ENCODE measurements at places on chromosomes 12 and 14. TPM values are rescaled to one million over a fixed set of nuclear protein-coding genes. Genes with fewer than 3 reads are reported as not detected.

The GLT8D2 gene
- 1.6 TPM for total RNA-seq

The GALNT8 gene
- total RNA-seq: 21.6 TPM

The CCDC197 gene
- total RNA-seq: not detected

The PTPRB gene
- 17.3 TPM for total RNA-seq

The MYBPC1 gene
- 0.89 TPM for total RNA-seq

The INSM2 gene
- not detected for total RNA-seq

- H3K4me3 ChIP-seq: no peak overlapping the region
- H3K27ac ChIP-seq: no peak overlapping the region
- no peak for DNase-seq
These were observed 21.1 kb downstream of the CHFR start for GRCh38 chr12:132866251-132866828.

DNA sequence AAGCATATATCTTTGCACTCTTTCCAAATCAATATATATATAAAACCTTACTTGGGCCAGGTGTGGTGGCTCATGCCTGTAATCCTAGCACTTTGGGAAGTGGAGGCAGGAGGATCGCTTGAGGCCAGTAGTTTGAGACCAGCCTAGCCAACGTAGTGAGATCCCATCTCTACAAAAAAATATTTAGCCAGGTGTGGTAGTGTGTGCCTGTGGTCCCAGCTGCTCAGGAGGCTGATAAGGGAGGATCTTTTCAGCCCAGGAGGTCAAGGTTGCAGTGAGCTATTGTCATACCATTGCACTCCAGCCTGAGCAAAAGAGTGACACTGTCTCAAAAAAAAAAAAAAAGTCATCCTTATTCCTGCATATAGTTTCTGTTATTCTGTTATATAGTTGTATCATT is 14.4 kb downstream of the OS9 start:
- no peaks in the 10 kb centered on the region for H3K27me3 ChIP-seq
- H3K36me3 ChIP-seq: no peaks in the 10 kb centered on the region
- no peaks in the 10 kb centered on the region for H3K4me1 ChIP-seq
- H3K4me3 ChIP-seq: no peak overlapping the region
- no peak overlapping the region for H3K27ac ChIP-seq

- no peaks in the 10 kb centered on the region for H3K27me3 ChIP-seq
- no peak overlapping the region for H3K4me3 ChIP-seq
- peak; percentile 88 for DNase-seq
These were observed 29.1 kb downstream of the NFYB start for GRCh38 chr12:104108755-104109445.

GRCh38 chr12:28817524-28817923 is 331.6 kb upstream of the FAR2 start:
- H3K4me3 ChIP-seq: no peak overlapping the region
- no peaks in the 10 kb centered on the region for H3K27me3 ChIP-seq
- DNase-seq: no peak

GRCh38 chr12:57491393-57492280 is 3.8 kb downstream of the MARS1 start:
- peaks cover 8% of the 10 kb centered on the region for H3K4me1 ChIP-seq
- H3K27me3 ChIP-seq: no peaks in the 10 kb centered on the region
- no peak for DNase-seq
- no peak overlapping the region for H3K4me3 ChIP-seq
- peaks cover 9% of the 10 kb centered on the region for H3K36me3 ChIP-seq

GRCh38 chr14:101191721-101192660 is 288.5 kb upstream of the RTL1 start:
- H3K27me3 ChIP-seq: no peaks in the 10 kb centered on the region
- no peak for DNase-seq
- no peaks in the 10 kb centered on the region for H3K36me3 ChIP-seq
- H3K27ac ChIP-seq: no peak overlapping the region

DNA sequence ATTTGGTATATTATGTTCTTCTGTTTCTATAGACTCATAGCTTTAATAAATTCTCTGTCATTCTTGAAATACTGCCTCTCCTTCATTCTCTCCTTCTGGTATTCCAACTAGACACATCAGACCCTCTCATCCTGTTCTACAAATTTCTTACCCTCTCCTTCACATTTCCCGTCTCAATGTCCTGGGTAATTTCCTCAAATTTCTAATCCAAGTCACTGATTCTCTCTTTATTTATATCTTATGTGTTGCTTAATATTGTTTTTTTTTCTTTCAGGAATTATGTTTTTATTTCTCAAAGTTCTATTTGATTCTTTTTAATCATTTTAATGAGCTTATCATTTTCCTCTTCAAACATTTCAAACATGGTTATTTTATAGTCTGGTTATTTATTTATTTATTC is 94.0 kb downstream of the RALGAPA1 start:
- no peak for DNase-seq
- H3K27ac ChIP-seq: no peak overlapping the region
- no peaks in the 10 kb centered on the region for H3K4me1 ChIP-seq
- no peak overlapping the region for H3K4me3 ChIP-seq
- no peaks in the 10 kb centered on the region for H3K27me3 ChIP-seq

GRCh38 chr12:120099738-120100137 is 16.8 kb downstream of the RAB35 start:
- DNase-seq: no peak
- peaks cover 25% of the 10 kb centered on the region for H3K36me3 ChIP-seq
- H3K27ac ChIP-seq: no peak overlapping the region
- peaks cover 3% of the 10 kb centered on the region for H3K4me1 ChIP-seq
- no peak overlapping the region for H3K4me3 ChIP-seq

DNA sequence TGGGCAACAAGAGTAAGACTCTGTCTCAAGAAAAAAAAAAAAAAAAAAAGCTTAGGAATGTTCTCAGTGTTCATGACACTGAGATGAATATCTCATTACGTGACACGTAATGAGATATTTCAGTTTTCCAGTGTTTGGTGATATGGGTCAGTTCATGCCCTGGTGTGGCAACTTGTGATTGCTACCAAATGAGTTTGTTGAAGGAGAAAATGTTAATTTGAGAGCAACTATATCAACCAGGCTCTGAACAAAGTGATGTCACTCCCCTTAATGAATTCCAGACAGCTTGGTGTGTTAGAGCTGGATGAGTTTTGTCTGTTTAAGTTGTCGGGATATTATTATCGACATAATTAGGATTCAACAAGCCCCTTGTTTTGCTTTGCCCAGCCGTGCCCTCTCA is 211.7 kb downstream of the DPF3 start:
- no peaks in the 10 kb centered on the region for H3K27me3 ChIP-seq
- no peaks in the 10 kb centered on the region for H3K4me1 ChIP-seq
- no peak for DNase-seq

- no peak overlapping the region for H3K27ac ChIP-seq
- H3K4me1 ChIP-seq: no peaks in the 10 kb centered on the region
- peaks cover 54% of the 10 kb centered on the region for H3K27me3 ChIP-seq
- no peak for DNase-seq
- no peaks in the 10 kb centered on the region for H3K36me3 ChIP-seq
These were observed 20.9 kb upstream of the ATP5MC2 start for GRCh38 chr12:53696655-53697331.

- no peak for DNase-seq
- H3K27ac ChIP-seq: no peak overlapping the region
- no peaks in the 10 kb centered on the region for H3K27me3 ChIP-seq
- H3K4me3 ChIP-seq: no peak overlapping the region
- H3K36me3 ChIP-seq: no peaks in the 10 kb centered on the region
These were observed 124.0 kb downstream of the SPTSSA start for GRCh38 chr14:34338056-34338455.

All from colonic mucosa (tissue), 4 donors.